ENCODE measurements at places on chromosomes 3 and 15. TPM values are rescaled to one million over a fixed set of nuclear protein-coding genes. Genes with fewer than 3 reads are reported as not detected.

CLRN1 gene
- polyA plus RNA-seq = 8.7 TPM

CCDC9B gene
- 7.2 TPM for polyA plus RNA-seq

GOLGA8G gene
- not detected for polyA plus RNA-seq

CTDSPL2 gene
- 33.8 TPM for polyA plus RNA-seq

LYSMD2 gene
- 14.0 TPM for polyA plus RNA-seq

WNT5A gene
- polyA plus RNA-seq = 11.4 TPM

ABCC5 gene
- polyA plus RNA-seq = 23.3 TPM

CAMP gene
- 0.19 TPM for polyA plus RNA-seq

NLGN1 gene
- polyA plus RNA-seq = 3.6 TPM

OR5K4 gene
- not detected for polyA plus RNA-seq
